ENCODE measurements at places on chromosomes 2 and 18.

- no peak for DNase-seq
Measured at GRCh38 chr2:38509314-38509946, 93.3 kb downstream of the HNRNPLL start.

DNA sequence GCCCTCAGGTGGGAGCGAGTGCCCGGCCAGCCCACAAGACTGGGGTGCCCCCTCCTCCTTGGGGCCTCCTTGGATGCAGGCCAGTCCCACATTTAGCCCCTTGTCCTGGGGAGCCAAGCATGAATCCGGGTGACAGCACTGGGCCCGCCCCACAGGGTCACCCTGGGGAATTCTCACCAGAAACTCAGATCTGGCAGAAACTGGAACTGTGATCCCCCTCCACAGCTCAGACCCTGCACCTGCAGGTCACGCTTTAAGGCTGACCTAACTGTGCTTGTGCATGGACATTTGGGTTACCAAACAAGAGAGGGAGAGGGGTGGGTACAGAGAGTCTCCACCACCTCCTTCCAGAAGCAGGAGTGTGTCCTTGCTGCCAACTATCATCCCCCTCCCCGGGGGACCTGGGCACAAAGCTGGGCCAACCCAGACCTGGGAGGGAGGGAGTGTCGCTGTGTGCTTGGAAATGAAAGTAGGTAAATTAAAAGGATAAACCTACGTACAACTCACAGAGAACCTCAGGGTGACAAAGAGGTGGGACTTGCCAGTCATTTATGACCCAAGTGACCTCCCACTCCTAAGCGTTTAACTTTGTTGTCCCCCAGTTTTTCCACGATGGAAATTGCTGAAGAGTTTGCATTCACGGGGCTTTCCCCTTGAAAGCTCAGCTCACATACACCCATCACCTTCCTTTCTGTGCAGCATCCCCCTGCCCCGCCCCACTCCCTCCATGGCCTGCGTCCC lies 9.1 kb downstream of the ITM2C start:
- DNase-seq, result no peak

GRCh38 chr2:28868611-28869010 lies 1.5 kb downstream of the TRMT61B start:
- DNase-seq, result no peak

GRCh38 chr18:49815927-49816326 lies 2.6 kb upstream of the ACAA2 start:
- DNase-seq, result no peak

DNA sequence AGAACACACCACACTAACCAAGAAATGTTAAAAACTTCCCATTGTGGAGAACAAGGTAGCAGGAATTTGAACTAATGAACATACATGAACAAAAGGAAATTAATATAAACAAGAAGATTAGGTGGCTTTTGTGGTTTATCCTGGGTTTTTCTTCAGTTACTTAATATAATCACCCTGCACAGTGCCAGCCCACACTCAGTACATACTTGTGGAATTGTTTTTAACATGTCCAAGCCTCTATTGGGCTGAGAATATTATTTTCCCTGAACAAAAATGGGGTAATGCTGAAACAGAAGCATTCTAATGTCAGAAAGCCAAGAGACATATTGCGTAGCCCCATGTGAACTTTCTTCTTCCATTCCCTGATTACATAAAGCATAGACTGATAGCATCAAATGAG lies 202.8 kb downstream of the DNER start:
- DNase-seq, result no peak

GRCh38 chr2:146807568-146808168 lies 1037.2 kb upstream of the ACVR2A start:
- DNase-seq, result no peak

DNA sequence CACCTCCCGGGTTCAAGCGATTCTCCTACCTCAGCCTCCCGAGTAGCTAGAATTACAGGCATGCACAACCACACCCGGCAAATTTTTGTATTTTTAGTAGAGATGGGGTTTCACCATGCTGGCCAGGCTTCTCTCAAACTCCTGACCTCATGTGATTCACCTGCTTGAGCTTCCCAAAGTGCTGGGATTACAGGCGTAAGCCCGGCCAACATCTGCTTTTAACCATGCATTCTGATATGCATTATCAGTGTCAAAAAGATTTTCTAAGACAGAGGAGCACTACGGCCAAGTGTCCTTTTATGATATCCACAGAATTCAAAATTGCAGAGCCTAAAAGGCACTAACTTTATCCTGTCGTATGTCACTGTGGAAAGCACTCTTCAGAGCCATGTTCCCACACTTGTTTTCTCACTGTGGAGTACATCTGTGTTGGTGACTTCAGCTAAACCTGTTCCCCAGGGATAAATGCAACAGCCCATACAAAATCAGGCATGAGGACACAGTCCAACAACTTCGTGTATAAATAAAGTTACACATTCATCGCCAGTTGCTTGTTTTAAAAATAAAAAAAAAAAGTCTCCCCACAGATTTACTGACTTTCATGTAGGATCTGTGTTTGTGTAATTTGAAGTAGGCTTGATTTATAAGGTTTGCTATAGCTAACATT lies 56.4 kb downstream of the STK25 start:
- no peak for DNase-seq

- no peak for DNase-seq
Measured at GRCh38 chr2:190344276-190344827, 963 bp downstream of the INPP1 start.

DNA sequence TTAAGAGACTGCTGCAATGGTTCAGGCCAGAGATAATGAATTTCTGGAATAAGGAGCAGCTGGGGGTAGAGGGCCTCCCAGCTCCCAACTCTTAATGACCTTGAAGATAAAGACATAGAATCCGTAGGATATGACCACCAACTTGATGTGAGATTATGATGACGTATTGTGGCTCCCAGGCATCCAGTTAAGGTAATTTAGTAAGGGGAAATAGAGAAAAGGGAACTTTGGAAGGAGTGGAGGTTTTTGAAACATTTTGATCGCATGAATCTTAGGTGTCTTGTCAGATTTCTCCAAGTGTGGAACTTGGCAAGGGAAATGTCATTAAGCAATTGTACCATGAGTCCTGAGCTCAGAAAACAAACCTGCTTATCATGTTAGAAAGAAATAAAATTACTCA lies 277.3 kb upstream of the TANK start:
- DNase-seq, result no peak

DNA sequence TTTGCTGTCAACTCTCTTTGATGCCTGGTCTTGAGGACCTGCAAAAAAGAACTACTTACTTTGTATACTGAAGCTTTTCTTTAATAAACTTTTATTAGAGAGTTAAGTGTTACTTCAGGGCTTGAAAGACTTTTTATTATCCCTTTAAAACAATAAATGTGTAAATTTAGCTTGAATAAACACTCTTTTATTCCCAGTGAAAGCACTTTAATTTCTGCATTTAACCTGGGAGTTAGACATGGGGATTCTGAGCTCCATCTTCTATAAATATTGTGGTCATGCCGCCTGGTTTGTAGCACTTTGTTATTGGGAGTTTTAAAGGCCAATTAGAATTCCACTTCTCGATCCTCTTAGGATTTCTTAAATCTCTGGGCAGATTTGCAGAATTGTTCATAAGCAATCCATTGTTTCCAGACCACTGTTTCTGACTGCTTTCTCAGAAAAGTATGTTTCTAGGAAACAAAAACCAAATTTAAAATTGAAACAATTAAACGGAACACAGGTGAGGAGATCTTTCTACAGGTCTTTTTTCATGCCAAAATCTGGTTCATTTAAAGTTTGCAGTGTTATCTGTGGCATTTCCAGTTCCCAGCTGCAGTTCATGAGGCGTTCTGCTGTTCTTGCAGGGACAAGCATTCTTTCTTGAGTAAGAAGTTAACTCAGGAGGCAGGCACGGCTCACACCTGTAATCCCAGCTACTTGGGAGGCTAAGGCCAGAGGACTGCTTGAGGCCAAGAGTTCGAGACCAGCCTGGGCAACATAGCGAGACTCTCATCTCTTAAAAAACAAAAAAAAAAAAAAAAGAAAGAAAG lies 18.1 kb upstream of the E2F6 start:
- DNase-seq, result no peak

- no peak for DNase-seq
Measured at GRCh38 chr2:30781961-30782533, 25.2 kb downstream of the CAPN13 start.

DNA sequence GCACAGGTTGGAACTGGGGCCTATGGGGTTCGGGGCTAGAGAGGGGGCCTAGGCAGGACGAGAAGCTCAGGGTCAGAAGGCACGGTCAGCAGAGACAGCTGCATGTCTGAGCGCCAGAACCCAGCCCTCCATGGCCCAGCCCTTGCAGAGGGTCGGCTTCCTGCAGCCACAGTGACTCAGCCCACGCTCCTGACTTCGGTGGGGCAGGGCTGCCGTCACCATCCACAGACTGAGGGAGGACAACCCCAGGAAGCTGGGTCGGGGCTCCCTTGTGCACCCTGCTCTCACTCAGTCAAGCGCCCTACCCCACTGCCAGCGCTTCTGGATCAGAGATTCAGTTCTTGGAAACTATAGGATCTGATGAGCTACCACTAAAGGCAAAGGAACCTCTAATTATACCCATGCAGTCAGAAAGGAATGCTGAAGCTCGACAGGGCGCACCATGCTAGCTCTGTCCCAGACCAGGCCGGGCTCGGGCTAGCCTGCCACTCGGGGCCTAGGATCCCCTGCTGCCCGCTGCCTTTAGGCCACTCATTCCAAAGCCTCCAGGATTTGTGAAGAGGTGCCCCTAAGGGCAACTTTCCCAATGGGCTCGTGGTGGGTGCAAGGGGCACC lies 3.0 kb downstream of the ACTR1B start:
- no peak for DNase-seq

DNA sequence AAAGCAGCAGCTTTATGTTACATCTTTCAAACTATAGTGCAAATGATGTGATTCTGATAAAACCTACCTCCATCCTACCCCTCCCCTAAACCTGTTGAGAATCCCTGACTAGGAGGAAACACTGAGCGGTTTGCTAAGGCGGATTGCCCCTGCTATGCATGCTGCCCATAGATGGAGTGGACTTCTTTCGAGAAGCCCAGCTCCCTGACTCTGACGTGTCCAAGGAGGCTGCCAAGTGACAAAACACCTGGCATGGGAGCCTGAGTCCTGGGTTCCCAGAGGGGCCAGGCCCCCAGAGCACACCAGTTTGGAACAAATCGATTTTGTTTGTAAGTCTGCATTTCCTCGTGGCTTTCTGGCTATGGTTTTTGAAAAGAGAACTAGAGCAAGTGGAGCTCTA lies 1.4 kb upstream of the UXS1 start:
- DNase-seq, result no peak

GRCh38 chr2:189412330-189412953 lies 28.8 kb upstream of the WDR75 start:
- no peak for DNase-seq

DNA sequence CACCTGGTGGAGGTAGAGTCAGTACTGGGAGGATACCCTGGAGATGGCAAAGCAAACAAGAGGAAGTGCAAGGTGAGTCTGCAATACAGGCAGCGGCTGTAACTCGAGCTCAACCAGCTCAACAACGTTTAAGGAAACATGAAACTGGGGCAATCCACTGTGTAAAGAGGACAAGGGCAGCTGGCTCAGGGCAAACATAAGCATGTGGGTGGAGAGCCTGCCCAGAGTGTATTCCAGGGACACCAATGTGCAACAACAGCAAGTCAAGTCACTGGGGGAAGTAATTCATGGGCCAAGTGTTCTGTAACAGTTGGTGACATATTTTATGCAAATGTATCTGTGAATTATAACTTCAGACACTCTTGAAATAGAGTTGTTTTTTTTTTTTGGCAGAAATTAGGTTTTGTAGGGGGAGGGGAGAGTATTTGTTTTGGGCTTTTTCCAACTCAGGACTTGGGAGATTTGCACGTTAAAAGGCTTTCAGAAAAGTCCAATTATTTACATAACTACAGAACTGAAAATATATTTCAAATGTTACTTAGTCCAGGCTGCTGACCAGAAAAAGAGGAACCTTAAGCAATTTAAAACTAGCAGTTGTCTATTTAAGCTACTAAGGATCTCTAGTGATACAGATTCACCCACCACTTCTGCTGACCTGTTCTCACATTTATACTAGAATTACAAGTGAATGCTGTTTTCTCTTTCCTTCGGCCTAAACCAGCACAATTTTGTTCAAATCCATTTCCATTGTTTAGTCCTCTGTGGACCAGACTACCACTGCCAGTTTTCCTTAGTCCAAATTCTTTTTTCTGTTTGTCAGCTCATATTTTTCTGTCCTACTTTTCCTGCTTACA lies 18.6 kb downstream of the NRXN1 start:
- no peak for DNase-seq

DNA sequence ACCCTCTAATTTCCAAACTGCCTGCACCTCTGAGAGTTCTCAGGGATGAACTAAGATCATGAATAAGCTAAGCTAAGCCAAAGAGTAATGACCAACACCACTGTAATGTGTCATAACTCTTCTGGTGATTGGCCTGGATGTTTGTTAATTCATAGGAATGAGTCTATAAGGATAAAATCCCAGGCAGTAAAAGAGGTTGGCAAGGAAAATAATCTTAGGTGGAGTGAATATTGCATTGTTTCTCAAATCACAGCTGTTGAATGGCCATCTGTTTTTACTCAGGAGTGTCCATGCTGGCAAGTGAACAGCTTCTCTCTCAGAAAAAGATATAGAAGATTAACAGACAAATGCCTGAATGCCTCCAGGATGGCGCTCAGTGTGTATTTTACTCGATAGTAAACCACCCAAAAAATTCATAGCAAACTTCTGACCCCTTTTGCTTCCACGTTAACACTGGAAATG lies 60.8 kb upstream of the GLS start:
- DNase-seq, result no peak

- DNase-seq, result no peak
Measured at GRCh38 chr2:123770996-123771720, 253.9 kb upstream of the CNTNAP5 start.

DNA sequence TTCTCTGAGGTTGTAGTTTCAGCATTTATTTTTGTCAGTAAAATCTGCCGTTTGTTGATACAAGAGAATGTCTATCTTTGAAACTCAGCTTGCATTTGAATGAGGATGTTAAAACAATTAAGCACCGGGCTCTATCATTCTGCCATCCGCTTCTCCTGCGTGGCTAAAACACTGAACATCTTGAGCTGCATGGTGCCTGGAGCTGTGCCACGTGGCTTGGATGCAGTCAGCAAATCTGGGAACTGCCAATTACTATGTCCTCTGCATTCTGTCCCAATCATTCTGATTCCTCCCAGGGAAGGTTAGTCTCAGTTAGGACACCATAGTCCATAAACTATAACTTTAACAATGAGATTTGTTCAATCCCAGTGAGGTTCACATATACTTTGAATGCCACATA lies 598.4 kb downstream of the FBXO15 start:
- no peak for DNase-seq

- no peak for DNase-seq
Measured at GRCh38 chr2:68214381-68214780, 38.0 kb downstream of the PPP3R1 start.

- no peak for DNase-seq
Measured at GRCh38 chr2:172978063-172978383, 97.6 kb upstream of the MAP3K20 start.

GRCh38 chr18:74292541-74292858 lies 737 bp upstream of the CYB5A start:
- no peak for DNase-seq

DNA sequence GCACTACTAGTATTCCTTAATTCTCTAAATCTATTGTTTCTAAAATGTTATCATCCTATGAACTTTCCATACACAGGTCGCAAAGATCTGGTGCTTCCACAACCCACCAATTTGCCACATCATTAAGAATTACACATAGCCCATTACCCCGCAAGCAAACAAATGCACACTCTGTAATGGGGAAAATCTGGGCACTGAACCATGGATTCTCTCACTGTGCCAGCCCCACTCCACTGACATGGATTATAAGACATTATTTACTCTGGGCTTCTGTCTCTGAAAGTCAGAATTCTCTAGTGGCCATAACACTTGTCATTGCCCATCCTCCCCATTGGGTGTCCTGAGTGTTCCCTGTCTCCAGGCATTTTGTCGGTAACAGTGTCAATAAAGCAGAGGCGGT lies 537.1 kb downstream of the EPHA4 start:
- DNase-seq, result no peak

Measured in activated T-helper 9 cell treated with anti-CD3 and anti-CD28 coated beads, Interleukin-2, amount 50 U/mL, for 16 hours (primary cell).